NCI-H2081 (cell line): ENCODE measurements at places on chromosomes 6 and 20.
A peak's percentile ranks its signal among the peaks of the same experiment; 100 is the strongest.

DNA sequence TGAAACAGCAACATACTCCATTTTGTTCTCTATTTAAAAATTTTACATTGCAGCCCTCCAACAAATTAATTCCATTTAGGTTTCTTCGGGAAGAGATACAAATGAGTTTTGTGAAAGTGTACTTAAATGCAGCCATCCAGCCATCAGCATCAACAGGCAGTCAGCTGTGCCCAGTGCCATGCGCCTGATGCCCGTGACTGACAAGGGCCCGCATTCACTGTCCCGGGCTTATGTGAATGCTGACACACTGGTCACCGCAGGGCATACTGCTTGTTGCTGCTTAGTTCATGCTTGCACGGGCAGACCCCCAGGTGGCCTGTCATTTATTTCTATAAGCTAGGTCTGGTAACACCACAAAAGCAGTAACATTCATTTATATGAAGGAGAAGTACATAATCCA is 224.9 kb upstream of the QKI start:
- no peak for DNase-seq

DNA sequence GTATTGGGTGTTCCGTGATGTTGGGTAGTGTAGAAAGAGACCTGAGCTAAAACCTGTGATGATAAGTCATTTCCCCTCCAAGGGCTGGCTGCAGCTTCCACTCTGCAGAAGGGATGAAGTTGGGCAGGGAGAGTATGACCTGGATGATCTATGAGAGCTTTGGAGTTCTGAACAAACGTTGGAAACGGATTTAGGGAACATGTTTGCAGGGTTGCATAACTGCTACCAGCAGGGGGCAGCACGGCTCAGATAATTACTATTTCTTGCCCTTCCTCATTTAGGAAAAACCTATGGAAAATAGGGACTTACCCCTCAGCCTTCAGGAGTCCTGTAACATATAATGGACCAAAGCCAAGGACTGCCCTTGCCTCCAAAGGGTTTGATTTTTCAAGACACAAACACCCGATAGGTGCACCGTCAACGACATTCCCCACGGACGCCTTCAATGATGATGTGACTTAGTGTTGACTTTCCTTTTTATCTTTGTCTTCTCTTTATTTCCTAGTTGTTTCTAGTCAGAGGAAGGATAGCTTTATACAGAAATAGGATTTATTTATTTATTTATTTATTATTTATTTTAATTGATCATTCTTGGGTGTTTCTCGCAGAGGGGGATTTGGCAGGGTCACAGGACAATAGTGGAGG is 164.9 kb upstream of the SASH1 start:
- DNase-seq = no peak

- no peak for DNase-seq
These were observed 2.1 kb downstream of the FAM110A start for GRCh38 chr20:835608-836045.

GRCh38 chr6:121794630-121795029 is 359.2 kb downstream of the GJA1 start:
- DNase-seq = no peak

DNA sequence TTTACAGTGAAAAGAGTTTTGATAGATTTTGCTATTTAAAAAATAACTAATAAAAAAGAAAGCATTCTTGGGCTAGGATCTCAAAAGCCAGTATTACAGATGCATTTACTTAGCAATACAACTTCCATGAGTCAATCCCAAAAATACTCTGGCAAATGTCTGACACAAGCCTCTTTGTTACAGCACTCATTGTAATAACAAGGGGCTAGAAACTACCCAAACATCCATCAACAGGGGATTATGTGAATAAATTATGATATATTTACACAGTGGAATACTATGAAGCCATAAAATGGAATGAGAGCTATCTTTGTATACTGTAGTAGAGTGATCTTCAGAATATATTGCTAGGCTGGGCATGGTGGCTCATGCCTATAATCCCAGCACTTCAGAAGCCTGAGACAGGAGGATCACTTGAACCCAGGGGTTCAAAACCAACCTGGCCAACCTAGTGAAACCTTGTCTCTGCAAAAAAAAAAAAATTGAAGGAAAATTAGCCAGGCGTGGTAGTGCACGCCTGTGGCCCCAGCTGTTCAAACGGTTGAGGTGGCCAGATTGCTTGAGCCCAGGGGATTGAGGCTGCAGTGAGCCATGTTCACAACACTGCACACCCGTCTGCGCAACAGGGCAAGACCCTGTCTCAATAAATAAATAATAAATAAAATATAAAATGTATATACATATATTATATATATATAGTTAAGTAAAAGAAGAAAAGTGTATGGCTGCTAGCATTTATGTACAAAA is 34.7 kb upstream of the TOP1 start:
- DNase-seq = no peak

DNA sequence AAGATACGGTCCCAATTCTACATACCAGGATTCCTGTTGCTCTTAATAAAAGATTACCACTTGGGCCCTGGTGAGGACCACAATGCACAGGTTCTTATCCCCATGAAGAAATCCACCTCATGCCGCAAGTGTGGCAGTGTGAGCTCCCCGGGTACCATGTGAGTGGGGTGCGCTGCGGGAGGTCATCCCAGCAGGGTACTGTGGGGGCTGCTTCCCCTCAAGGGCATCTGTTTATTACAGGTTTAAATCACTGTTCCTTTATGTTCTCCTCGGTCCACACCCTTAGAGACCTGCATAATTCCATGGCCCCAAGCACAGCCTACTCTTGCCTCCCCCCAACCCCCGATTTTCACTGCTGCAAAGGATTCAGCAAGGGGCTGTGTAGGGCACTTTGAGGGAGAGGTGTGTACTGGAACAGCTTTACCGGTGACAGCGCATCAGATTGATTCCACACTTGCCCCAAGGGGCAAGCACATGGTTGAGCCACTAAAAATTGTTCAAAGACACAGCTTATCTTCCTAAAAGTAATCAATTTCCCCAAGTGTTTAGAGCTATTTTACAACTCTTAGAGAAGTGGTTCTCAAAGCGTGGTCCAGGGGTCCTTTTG is 6.2 kb downstream of the DIDO1 start:
- DNase-seq = no peak

GRCh38 chr6:45447716-45448115 is 70.0 kb upstream of the SUPT3H start:
- no peak for DNase-seq

DNA sequence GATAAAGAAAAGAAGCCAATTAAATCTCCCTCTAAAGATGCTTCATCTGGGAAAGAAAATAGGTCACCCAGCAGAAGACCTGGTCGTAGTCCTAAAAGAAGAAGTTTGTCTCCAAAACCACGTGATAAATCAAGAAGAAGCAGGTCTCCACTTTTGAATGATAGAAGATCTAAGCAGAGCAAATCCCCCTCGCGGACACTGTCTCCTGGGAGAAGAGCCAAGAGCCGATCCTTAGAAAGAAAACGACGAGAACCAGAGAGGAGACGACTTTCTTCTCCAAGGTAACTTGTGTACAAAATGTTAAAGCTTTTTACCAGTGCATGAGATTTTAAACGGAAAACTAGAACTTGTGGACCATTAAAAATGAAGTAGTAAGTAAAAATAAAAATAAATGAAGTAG is 46.5 kb downstream of the FAM217A start:
- DNase-seq = no peak

DNA sequence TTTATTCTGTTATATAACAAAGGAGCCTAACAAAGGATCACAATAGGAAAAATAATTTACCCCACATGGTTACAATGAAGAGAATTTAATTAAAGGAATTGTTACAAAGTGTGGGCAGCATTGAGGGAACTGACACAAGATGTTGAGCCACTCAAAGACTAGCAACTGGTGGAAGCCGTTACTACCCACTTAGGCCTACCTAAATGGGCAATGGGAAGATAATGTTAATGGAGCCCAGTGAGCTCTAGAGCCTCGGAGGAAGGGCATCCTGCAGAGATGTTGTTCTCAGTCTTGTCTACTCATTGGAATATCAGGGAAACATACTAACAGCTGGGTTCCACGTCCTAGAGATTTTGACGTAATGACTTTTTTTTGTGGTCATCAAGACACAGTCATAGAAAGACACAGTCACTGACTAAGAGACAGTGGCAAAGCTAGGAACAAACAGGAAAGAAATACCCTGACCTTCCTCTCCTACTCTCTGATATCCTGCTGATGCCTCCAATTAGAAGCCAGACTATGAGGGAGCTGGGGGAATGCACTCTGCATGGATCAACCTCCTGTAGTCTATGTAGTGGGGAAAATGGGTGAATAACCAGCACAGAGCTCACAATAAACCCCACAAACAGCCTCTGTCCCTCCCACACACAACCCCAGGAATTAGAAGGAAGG is 523.8 kb upstream of the FLRT3 start:
- DNase-seq = no peak

- DNase-seq = no peak
These were observed 7.9 kb upstream of the EEF1E1 start for GRCh38 chr6:8110117-8110721.

DNA sequence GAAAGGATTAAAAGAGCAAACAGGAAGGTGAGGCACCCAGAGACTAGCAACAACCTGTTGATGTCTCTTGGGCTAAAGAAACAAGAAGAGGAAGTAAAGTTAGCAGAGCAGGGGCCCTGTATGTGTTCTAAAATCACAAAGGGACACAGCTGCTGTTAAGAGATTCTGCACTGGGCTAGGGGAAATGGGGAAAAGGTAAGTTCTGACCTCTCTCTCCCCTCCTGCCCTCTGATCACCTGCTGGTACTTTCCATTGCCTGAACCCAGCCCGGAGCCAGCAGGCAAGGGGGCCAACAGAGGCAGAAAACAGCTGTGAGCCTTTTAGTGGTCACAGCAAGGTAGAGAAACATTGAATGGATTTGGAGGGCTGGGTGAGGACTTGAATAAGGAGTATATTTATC is 13.5 kb upstream of the CNR1 start:
- DNase-seq = no peak

- no peak for DNase-seq
These were observed 13.9 kb upstream of the TNFRSF6B start for GRCh38 chr20:63682384-63683139.

DNA sequence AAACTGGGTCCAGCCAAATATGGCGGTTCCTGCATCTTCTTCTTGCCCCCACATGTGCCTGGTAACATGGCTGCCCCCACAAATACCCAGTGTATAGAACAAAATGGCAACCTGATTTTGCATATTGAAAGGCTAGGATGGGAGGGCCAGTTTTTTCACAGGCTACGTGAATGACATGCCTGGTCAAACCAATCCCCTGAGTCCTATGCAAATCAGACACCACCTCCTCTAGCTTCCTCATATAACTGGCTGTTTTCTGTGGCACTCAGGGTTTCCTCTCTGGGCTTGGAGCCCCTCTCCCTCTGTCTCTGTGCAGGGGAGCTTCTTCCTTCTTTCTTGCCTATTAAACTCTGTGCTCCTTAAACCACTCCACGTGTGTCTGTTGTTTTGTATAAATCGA is 372.1 kb downstream of the KIF16B start:
- DNase-seq = no peak

- no peak for DNase-seq
These were observed 44.1 kb upstream of the MOXD1 start for GRCh38 chr6:132445201-132445951.

DNA sequence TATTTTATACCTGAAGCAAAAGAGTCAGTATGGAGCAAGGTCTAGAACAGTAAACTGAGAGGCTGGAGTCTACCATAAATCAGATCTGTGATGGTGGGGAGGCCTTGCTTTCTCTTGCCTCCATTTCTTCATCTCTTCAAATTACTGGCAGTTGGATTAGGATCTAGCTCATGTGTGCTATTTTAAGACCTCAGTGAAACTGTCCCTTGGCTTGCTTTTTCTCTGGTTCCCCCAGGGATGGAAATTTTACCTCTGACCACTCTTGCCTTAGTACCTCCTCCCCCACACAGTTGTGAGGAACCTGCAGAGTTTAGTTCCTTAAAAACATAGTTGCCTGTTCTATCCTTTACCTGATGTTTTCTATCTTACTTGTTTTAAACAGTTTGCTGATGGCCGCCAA is 8.5 kb downstream of the TMEM14B start:
- DNase-seq = no peak

GRCh38 chr6:35385457-35386202 is 43.3 kb downstream of the PPARD start:
- DNase-seq = peak; percentile 53

- no peak for DNase-seq
These were observed 321.3 kb downstream of the TFAP2B start for GRCh38 chr6:51139950-51140385.
